ENCODE measurements at places on chromosomes 6 and 20.

GRCh38 chr6:142952614-142953013 is 7.6 kb upstream of the HIVEP2 start:
- no peak for DNase-seq

DNA sequence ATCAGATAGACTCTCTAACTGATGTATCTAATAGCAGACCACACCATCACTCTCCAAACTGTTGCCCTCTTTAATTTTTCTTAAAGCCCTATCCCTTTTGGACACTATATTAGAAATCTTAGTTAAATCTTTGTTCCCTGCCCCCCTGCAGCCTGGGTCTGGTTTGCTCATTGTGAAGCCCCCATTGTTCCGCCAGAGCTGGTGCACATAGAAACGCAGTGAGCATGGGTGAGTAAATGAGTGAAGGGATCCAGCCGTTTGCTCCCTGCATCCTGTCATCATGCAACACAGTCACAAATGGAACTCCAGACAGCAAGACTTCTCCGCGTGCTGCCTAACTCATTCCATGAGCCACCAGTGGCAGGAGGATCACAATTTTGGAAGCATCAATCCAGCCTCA is 402.5 kb downstream of the PREX1 start:
- no peak for DNase-seq

DNA sequence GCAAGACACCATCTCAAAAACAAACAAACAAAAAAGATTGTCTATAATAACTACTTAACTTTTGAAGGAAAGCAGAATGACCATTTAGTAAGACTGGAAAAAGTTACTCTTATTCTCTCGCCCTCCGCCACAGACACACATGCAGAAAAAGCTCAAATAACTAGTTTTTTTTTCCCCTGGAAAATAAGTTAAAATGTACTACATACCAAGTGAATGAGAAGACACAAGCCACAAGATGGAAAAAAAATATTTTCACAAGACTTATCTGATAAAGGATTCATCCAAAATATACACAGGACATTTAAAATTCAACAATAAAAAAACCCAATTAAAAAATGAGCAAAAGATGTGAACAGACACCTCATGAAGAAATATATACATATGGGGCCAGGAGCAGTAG is 31.9 kb downstream of the NUDT3 start:
- DNase-seq: no peak

GRCh38 chr6:1554141-1554475 is 55.6 kb upstream of the FOXC1 start:
- DNase-seq: no peak

DNA sequence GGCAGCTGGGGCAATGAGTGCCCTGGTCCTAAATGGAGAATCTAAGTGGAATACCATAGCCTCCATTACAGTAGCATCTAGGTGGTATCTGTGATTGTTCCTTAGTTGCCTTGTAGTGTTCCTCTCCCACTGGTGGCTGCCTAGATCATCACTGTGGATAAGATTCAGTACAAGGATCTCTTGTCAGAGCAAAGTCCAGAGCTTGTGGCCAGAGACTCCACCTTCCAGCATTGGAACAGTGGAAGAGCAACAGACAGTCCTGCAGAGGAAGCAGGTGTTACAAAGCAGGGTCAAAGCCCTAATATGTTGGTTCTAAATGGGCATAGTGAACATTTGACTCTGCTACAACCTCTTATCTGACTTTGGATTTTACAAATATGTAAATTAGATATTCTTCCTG is 194.1 kb upstream of the GRIK2 start:
- no peak for DNase-seq

Measured in stimulated activated CD4-positive, alpha-beta T cell treated with anti-CD3 and anti-CD28 coated beads, Interleukin-1b, Interleukin-23, amount 100 ng/mL, for 48 hours (primary cell).